ENCODE measurements at places on chromosomes 7 and 10.

- DNase-seq: no peak
Observed at GRCh38 chr7:66739953-66740301, 606 bp upstream of the RABGEF1 start.

GRCh38 chr10:122557516-122557915 lies 3.0 kb upstream of the DMBT1 start:
- no peak for DNase-seq

GRCh38 chr7:29957521-29958310 lies 31.9 kb downstream of the SCRN1 start:
- DNase-seq: no peak

DNA sequence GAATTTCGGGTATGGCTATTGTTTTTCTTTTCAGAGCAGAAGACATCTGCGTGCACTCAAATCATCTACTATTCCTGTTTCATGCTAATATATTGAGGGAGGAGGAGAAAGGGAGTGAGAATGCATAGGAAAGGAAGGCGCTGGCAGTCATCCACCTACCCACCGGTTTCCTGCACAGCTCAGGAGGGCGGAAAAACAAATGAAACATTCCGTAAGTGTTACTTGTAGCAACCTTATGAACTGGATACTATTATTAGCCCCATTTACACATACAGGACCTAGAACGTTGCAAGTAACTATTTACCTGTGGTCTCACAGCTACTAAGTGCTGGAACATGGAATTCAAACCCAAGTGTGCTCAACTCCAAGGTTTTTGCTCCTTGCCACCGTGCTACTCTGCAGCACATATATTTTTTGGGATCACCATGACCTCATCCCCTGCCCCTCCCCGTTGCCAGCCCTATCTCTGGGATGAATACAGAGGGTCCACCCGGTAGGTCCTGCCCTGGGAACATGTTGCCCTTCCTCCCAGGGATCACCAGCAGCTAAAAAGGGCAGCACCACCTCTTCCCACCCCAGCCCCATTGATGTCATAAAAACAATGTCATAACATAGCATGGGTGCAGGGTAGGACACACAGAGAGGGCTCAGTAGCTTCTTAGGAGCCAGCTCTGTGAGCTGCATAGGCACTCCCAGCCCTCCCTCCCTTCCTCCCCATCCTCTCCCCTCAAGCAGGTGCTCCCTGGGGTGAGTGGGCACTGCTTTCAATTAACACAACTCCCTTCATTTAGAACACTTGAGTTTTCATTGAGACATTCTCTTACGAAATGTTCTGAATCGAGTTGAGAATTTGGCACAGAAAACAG lies 16.9 kb downstream of the GFRA1 start:
- no peak for DNase-seq

DNA sequence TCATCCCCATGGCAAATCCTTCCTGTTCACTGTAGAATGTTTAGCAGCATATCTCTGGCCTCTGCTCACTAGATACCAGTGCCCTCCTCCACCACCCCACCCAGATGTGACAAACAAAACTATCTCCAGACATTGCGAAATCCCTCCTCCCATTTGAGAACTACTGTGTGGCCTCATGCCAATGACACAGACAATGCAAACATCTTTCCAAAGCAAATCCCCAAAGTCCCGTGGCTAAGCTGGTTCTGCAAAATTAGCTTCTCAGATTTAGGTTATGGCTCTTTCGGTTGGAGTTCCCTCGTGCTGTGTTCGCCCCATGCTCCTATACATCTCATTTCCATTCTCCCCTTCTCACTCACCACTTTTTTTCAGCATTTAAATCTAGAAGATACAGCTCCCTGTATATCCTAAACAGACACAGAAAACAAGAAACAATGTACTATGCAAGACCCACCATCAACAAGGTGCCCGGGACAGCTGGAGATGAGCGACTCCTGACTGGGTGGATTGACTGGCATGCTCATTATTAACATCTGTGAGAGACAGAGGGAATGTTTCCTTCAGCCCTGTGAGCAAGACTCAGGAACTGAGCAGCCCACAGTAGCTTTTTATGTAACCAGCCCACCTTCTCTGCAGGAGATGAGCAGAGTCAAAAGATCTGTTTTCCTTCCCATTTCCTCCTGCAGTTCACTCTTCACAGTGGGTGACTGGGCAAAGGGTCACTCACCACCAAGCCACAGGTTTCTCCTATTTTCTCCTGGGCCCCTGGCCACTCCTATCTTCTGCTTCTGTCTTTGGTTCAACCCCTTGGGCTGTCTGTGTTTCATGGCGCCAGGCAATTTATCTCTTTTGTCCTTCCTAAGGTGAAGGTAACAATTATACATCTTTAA lies 225.7 kb upstream of the AOAH start:
- DNase-seq: peak; percentile 56

- no peak for DNase-seq
Observed at GRCh38 chr10:111934931-111935330, 248.6 kb downstream of the GPAM start.
